Pancreas (tissue), 10 donors: ENCODE measurements at places on chromosomes 13 and 19. TPM values are rescaled to one million over a fixed set of nuclear protein-coding genes. Genes with fewer than 3 reads are reported as not detected.

- peak; percentile 84 for DNase-seq
These were observed 25.1 kb upstream of the KCTD15 start for GRCh38 chr19:33771384-33772101.

The IRS2 gene
- 8.2 TPM for total RNA-seq

The KLK4 gene
- not detected for total RNA-seq

The TTC9B gene
- not detected for total RNA-seq

The TEX101 gene
- not detected for total RNA-seq
